ENCODE measurements at places on chromosomes 16 and 17.
A peak's percentile ranks its signal among the peaks of the same experiment; 100 is the strongest.

GRCh38 chr16:68779891-68780290, 42.8 kb downstream of the CDH1 start:
- DNase-seq = no peak

- no peak for DNase-seq
These were observed 42.4 kb upstream of the CES5A start for GRCh38 chr16:55917373-55918160.

DNA sequence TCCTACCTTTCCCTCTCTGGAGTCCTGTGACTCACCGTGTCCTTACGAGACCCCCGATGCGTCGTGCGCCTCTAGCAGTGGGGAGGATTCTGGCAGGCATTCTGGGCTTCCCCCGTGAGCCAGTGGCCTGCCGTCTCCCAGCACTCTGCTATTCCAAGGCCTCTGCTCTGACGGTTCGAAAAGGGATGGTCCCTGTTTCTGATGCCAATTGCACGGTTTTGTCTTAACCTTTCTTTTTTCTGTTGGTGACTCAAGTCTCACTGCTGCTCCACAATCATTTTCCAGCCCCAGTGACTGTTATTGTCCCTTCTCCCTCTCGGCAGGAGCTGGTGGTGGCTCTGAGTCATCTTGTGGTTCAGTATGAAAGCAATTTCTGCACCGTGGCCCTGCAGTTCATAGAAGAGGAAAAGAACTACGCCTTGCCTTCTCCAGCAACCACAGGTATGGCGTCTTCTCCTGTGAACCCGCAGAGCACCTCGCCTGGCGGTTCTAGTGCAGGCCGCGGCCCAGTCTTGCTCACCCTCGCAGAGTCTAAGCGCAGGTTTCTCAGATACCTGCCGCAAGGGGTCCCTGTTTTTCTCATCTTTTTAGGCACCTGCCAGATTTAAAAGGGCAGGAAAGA, 100.1 kb upstream of the CHMP6 start:
- DNase-seq = peak; percentile 75

DNA sequence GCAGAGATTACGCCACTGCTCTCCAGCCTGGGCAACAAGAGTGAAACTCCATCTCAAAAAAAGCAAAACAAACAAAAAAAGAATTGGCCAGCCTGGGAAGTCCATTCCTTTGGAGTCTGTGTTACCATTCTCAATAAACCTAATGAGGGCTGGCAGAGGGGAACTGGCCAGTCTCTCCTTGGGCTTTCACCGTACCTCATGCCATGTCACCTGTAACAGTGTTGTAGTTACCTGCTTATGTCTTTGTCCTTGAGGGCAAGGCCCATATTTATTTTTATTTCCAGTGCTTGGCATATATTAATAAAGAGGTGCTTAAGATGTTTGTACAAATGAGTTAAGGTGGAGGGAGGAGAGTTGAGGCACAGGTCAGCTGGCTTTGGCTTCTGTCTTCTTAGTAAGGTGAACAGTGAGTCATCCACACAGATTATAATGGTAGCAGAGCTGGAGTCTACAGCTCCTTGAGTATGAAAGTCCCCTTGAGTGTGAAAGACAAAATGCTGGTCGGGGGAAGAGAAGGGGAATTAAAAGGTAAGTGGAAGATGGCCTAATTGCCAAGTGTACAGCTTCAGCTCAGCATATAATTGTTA, 8.4 kb downstream of the C1QBP start:
- DNase-seq = no peak

GRCh38 chr16:31451201-31451600, 8.1 kb upstream of the ARMC5 start:
- DNase-seq = no peak

DNA sequence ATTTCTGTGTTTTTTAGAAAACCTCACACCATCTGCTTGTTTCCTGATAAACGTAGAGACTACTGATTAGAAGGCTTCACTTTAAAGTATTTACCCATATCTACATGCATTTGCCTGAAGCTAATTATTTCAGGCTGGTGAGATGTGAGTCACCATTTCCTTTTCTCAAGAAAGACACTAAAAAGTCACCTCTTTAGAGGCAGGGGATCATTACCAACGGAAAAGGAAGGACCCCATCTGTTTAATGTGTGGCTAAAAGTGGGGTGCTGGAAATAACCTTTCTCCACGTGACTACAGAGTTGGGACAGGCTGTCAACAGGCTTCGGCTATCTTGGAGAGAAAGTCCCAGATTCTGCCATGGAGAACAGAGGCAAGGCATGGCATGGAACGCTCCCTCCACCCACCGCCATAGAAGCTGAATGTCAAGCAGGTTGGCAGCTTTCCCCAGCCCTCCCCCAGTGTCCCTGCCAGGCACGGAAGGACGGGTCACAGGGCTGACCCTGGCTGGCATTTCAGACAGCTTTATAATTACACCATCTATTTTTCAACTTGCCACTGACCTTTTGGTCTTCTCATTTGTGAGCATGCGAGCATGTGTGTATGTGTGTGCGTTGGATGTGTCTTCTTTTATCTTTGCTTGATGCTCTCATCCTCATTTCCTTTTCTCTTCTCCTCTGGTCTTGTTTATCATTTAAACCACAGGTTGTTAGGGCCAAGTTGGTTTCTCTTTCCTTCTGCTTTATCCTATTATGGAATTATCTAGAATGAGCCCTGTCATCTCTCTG, 157.0 kb downstream of the CPPED1 start:
- no peak for DNase-seq

DNA sequence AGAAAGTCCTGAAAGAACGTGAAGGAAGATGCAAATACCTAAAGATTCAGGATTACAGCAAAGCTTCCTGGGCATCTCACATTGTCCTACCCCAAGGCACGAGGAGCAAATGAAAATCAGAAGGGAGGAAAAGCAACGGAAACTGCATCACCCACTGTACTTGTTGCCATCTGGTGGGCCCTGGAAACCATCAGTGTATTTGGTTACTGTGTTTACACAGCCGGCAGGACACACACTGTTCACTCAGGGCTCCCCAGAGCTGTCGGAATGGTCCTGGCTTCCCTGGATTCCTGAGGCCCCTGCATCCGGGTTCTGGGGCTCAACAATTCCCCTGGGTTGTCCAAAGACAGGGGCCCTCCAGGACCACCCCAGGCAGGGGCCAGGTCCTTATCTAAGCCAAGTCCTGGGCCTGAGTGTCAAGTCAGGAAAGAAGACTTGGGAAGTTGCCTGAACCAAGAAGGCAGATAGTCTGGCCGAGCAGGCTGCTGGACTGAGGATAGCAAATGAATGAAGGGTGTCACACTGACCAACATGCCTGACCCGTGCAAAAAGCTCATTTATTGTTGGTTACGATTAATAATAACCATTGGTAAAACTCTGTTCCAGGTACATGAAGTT, 52.8 kb downstream of the SOX9 start:
- DNase-seq = no peak

All from epithelial cell of prostate (primary cell).